GM12892 (cell line): ENCODE measurements at places on chromosomes 2 and 18.

DNA sequence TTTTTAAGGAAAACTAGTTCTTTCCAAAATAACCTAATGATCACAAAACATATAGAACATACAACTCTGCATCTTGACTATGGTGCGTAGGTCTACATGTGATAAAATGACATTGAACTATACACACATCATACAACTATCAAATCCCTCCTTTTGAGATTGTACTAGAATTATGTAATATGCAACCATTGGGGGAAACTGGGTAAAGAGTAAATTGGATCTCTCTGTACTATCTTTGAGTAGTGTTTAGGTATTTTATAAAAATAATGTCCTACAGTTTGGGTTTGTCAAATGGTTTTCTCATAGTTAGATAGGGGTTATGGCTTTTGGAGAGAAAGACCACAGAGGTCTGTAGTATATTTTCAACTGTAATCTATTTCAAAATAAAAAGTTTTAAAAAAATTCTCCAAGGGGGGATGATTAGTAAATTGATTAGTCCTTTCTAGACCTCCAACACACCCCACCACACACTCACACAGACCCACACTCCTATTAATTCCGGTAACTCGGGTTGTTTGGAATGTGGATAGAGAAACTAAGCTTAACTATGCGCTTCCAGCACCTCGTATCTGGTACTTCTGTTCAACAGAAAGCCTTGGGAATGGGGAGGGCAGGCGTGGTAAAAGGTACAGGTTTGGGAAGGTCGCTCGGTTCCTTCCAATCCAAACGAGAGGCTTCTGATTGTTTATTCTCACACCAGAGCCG is 695 bp upstream of the BIRC6 start:
- no peak for DNase-seq

- DNase-seq, result no peak
Measured at GRCh38 chr2:10089565-10090190, 9.5 kb upstream of the CYS1 start.

- DNase-seq, result no peak
Measured at GRCh38 chr2:120519469-120519868, 173.5 kb downstream of the INHBB start.

- DNase-seq, result no peak
Measured at GRCh38 chr2:39618736-39619135, 47.0 kb upstream of the TMEM178A start.

DNA sequence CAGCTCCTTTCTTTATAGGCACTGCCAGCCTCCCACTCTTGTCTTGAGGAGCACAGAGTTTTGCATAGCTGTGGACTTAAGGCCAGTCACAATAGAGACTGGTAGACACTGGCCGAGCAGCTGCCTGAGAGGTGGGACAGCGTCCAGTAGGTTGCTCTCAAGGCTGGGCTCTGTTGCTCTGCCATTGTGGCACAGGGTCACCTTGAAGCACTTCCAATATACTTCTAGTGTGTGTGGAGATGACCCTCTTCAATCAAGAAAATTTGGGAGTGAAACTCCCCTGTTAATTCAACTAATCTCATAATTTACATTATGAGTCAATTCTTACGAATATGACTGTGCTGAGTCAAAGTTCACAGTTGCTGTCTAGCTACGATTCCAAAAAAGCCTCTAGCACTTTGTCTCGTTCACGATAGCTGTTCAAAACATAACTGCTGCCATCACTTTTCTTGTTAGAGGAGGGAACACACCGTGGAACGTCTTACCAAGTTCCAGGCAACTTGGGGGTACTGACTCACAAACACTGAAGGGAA is 636.2 kb downstream of the EPHA4 start:
- no peak for DNase-seq

DNA sequence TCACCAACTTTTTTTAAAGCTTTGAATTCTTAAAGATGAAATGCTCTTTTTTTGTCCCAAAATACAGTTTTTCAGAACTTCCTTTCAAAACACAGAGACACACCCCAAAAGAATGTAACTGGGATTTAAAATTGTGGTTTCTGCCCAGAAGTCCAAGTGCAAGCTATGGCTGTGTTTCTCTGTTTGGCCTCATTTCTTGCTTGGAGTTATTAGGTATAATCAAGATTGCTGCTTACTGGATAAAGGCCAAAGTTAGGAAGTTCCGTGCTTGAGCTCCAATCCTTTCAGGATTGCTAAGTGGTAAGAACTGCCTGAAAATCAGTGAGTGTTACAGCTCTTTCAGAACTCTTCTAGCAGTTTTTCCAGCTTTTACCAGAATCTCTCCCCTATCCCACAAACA is 16.9 kb downstream of the ZBTB7C start:
- no peak for DNase-seq

DNA sequence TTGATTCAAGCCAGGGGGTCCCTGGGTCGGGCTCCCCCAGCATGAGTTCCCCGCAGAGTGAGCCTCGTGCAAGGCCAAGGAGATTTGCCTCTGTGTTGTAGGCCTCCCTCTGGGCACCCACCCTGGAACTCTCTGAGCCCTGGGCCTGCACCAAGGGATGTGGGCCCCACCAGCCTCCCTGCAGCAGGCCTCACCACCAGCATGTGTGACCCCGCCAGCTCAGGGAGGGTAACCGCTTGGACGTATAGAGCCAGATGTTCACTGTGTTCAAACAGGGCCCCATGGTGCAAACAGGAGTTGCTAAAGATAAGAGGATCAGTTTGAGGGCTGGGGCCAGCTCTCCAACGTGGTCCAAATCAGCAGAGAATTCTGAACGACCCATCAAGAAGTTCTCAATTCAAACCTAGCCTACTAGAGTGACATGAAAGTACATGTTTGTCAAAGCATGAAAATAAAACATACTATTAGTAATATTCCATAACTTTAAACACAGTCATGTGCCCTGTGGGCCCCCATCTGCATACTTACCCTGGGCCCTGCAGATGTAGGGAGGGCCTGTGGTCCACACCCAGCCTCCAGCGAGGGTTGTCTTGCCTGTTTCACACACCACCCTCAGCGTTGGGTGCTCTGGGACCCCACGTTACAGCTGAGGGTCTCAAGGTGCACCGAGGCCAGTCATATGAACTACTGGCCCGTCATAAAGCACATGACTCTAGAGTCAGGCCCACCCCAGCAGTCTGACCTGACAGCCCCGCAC is 5.5 kb upstream of the TUBB6 start:
- no peak for DNase-seq

GRCh38 chr18:39685303-39685902 is 2119.8 kb upstream of the CELF4 start:
- no peak for DNase-seq

DNA sequence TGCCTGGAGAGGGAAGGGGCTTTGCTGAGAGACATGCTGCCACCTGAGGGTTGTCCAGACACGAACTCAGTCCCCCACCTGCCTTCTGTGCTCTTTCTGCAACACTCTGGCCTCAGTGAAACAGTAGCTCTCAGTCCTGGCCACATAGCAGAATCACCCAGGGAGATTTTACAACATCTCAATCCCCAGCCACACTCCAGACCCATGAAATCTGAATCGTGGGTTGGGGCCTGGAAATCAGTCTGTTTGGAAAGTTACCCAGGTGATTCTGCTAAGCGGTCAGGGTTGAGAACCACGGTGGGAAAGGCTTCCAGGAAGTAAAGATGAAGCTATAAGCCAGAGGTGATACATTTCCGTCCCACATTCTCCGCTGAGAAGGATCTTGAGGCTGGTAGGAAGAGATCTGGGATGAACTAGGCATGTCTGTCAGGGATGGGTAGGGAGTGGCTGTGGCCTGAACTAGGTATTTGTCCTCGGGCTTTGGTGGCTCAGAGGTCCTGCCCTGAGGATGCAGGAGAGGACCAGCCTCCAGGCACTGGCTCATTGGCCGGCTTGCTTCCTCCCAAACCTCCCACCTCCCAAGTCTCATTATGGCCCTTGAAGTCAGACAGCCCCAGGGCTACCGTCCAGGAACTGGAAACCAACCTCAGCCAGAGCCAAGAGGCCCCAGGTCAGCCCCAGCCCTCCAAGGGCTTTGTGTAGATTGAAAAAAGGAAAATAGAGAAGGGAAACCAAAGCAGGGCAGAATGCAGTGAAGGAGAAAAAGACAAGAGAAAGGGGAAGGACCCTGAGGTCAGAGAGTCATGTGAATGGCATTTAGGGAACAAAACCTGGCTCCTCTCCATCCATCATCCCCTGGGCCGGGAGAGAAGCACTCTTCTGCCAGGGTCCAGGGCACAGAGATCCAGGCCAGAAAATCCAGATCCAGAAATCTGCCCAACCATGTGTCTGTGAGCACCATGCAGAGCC is 119.6 kb downstream of the ZFP36L2 start:
- no peak for DNase-seq

DNA sequence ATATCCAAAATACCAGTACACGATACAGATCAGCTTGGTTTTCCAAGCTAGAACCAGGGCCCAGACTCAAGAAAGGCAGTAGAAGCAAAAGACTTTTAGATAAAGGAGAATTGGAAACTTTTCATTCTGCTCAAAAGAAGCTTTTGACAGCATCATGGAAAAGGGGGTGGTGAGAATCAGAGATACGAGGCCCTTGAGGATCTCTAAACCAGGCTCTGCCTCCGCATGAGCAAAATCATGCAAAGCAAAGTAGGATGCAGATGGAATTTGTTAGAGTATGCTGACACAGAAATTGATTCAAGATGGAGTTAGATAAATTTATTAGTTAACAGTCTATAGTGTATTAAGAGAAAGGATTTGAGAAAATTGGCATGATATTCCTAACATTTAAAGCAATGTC is 39.8 kb downstream of the FAM98A start:
- DNase-seq, result no peak

DNA sequence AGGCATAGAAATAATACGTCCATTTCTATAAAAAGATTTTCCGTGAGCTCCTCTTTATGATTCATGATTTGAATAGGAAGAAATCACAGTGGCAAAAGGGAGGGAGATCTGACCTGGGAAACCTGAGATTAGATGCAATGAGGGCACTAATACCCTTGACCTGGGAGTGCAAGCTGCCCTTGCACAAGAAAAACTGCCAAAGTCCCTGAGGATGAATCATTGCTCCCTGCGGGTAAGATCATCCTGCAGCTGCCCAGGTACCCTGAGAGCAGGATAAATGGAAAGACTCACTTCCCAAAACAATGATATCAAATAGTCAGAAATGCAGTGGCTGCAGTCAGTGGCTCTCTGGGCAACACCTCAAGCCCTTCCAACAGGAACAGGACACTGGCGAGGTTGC is 11.6 kb downstream of the FHL2 start:
- no peak for DNase-seq

- DNase-seq, result no peak
Measured at GRCh38 chr18:80046011-80046410, 11.8 kb downstream of the RBFA start.

DNA sequence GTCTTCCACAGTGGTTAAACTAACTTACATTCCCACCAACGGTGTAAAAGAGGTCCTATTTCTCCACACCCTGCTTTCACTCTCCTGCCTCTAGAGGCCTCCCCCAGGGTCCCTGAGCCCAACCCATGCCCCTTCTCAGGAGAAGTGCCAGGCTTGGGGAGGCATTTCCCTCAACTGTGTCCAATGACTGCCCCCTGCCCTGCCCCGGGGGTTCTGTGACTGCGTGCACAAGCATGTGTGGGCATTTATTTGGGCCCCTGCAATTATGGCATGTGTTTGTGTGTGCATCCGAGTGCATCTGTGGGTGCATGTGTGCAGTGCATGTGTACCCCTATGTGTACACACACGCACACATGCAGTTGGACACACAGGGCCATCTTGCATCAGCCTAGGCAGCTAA is 57.3 kb downstream of the INHBB start:
- no peak for DNase-seq

- DNase-seq, result no peak
Measured at GRCh38 chr2:72991980-72992733, 74.8 kb downstream of the EMX1 start.

GRCh38 chr2:175834477-175834876 is 167.6 kb downstream of the LNPK start:
- DNase-seq, result no peak

GRCh38 chr2:166439078-166439477 is 55.0 kb downstream of the SCN7A start:
- no peak for DNase-seq

GRCh38 chr2:223155956-223156355 is 104.0 kb downstream of the KCNE4 start:
- DNase-seq, result no peak

- DNase-seq, result no peak
Measured at GRCh38 chr2:239720361-239721360, 304.5 kb downstream of the NDUFA10 start.

DNA sequence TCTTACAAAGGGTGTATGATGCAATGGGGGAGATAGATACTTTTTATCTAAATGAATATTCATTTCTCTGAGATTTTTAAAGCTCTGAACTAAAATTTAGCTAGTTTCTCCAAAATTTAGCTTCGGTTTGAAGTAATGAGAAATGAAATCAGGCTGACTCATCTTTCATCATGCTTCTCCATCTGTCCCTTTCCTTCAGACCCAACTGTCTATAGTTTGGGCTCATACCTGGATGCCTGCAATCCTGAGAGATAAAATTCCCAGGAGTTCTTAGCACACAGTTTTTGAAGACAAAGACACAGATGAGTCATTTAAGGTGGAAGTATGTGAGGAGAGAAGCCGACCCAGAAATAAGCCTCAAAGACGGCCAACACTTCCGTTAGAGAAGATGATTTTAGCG is 336.4 kb upstream of the CDH20 start:
- DNase-seq, result no peak

DNA sequence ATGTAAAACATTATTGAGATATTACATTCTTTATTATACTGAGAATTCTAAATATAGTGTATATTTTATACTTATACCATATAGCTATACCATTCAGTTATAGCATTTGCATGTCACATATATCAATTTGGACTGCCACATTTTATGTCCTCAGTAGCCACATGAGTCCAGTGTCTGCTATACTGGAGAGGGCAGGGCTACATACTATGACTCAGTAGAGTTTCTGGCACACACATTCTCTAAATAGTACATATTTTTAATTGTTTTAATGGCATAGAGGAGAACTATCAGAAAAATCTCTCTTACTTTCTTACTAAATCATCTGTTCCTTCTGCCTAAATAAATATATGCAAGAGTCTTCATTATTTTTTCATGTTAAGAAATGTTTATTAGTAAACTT is 55.4 kb upstream of the COL5A2 start:
- DNase-seq, result no peak

DNA sequence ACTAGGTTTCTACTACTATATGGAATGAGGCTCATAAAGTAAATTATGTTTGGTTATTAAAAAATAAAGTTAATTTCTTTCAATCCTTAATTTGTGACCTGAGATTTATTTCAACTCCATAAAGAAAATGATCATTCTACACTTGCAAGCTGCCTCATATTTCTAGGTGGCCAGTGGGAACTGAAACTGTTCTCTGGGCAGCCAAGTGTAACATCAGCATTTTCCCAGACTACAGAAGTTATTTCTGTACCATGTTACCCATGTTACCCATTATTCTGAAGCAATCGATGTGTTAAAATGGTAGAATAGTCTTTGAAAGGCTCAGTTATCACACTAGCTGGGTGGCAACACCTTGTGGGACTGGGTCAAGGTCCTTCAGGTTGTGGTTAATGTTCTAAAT is 139.3 kb upstream of the FBXO11 start:
- DNase-seq, result no peak
